Astrocyte of the spinal cord (primary cell): ENCODE measurements at places on chromosomes 3 and 15.

GRCh38 chr3:171101982-171102641 lies 75.6 kb upstream of the SLC2A2 start:
- DNase-seq: peak; percentile 72

DNA sequence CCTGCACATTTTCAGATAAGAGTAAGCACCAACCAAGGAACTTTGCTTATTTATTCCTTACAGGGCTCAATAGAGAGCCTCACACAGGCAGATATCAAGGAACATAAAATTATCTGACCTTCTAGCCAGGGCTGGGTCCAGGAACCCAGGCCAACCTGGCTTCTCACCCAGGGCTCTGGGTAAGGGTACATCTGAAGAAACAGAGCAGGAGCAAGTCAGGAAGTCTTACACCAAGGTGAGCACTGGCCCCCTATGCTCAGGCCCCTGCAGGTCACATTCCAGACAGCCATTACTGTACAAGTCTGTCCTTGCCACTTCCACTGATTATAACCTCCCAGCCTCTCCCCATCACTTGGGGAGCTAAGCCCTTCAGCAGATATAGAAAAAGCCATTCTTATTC lies 19.1 kb downstream of the TF start:
- no peak for DNase-seq

DNA sequence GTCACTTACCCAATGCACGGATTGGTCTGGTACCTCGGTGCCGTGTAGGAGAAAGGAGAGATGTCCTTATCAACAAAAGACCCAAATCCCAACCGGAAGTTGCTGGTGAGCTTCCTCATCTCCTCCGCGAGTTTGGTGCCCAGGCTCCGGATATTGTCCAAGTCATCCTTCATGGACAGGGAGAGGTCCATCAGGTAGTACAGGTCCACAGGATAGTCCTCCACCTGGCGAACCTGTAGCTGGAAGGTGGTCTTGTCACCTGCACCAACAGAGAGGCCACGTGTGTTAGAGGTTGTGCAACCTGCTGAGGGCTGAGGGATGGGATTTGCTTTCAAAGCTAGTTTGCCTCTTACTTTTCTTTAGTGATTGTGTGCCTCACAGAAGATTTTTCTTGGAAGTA lies 38.9 kb downstream of the ITGB5 start:
- no peak for DNase-seq

GRCh38 chr3:20574746-20575145 lies 388.7 kb upstream of the SGO1 start:
- DNase-seq: peak; percentile 70

DNA sequence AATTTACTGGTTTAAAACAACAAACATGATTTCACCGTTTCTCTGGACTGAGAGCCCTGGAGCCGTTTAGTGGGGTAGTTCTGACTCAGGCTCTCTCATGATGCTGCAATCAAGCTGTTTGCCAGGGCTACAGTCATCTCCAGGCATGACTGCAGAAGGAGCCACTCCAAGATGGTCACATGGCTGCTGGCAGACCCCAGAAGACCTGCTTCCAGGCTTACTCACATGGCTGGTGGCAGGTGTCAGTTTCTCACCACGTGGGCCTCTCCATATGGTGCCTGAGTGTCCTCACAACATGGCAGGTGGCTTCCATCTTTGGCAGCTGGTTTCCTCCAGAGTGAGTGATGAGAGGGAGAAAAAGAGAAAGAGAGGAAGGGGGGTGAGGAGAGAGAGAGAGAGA lies 378.3 kb upstream of the RGMA start:
- DNase-seq: no peak

DNA sequence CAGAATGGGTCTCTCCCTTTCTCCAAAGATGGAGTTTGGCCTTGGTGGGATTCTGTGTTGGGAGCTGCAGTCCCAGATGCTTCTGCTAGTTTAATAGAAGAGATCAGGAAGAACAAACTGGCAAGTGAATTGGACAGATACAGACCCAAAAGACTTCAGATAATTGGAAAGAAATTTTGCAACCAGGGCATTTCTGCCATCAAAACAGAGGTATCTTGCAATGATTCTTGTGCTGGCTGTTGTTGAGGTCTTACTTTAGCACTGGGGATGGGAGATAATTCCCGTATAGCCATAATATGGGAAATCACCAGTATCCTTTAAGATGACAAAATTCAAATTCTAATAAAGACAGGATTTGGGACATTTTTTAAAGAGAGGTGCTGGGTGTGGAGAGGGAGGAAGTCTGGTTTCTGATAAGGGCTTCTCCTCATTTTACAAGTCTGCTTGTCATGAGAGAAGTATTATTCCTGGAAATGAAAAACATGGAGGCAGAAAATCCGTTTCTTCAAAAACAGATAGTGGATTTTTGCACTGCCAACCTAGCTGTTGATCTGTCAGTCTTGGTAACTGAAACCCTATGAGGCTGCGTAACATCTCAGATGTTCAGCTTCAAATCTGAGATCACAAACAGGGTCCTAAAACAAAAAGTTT lies 40.1 kb downstream of the FNDC3B start:
- DNase-seq: no peak

GRCh38 chr3:31439890-31440750 lies 92.6 kb upstream of the STT3B start:
- no peak for DNase-seq

DNA sequence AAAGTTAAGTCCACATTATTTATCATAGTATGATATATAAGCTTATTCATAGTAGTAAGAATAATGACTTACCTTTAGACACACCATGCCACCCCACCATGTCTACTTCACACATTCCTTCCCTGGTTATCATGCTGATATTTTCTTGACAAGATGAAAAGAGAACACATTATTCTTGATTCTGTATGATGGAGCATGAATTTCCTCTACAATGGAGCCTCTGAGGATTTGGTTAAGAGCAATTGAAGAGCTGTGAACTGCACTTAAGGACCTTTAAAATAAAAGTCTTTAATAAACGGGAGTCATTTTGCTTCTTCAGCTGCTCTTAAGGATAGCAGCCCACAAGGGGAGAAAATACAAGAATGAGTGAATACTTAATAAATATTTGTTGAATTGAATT lies 226.7 kb downstream of the CADM2 start:
- no peak for DNase-seq

GRCh38 chr15:98501192-98501591 lies 147.1 kb upstream of the IGF1R start:
- DNase-seq: no peak
